ENCODE measurements at places on chromosomes 16 and 17.

DNA sequence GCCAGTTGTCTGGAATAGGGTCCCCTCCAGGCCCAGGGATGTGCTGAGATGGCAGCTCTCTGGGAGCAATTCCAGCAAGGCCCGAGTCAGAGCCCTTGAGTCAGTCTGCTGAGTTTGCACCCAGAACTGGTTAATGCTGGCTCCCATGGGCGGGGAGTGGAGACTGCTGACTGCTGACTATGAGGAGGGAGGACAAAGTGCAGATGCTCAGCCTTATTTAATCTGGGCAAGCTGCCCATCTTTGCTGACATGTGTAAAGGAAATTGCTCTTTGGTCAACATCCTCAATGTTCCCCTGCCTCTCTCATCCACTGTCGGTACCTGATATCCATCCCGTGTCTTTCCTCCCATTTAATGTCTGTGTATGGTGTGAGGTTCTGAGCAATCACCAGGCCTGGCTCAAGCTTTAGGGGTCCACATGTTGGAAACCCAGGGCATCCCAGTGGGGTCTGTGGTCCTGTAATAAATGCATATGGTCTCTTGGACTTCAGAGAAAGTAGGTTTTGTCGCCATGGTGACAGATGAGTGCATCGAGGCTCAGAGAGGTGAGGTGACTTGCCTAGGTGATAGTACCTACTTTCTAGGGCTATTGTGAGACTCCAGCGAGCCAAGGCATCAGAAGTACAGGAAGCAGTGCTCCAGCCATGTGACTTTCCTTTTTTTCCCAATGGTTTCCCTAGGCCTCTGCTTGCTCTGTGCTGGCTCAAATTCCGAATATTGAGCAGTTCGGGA lies 20.0 kb upstream of the RNF135 start:
- no peak for DNase-seq

DNA sequence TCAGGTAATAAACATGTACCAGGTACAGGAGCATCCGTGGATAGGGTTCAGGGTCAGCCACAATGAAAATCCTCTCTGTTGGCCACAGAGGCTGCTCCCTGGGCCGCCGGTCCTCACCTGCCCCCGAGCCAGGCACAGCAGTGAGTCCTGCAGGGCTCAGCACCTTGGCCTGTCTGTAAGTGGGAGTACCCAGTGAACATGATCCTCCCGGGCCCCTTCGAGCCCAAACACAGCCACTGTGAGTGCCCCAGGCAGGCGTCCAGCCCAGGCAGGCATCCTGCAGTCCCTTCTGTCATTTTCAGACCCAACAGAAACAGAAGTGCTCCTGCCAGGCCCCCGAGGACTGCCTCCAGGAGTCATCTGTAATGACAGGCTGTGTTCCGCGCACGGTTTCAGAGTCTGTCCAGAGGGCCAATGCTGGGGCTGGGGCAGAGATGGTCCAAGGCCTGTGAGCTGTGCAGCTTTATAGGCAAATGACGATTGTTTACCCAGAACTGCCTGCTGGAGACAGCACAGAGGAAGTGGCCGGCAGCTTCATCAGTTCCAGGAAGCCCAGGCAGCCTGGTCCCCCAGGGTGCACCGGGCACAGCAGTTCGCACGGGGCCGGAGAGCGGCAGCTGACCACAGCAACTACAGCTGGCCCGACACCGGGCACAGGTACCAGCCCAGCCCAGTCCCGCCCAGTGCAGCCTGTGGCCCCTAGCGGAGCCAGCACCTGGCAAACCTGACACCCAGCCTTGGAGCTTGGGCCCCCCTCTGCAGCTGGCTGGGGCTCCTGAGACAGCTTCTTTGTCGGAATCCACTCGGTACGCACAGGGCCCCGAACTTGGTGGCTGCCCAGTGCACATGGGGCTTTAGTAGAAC lies 13.2 kb downstream of the SLC7A5 start:
- no peak for DNase-seq

GRCh38 chr16:89815639-89816348 lies 653 bp downstream of the FANCA start:
- no peak for DNase-seq

- no peak for DNase-seq
Observed at GRCh38 chr17:71917715-71918114, 203.1 kb upstream of the SOX9 start.

GRCh38 chr17:55186937-55187770 lies 77.6 kb upstream of the HLF start:
- DNase-seq = no peak

DNA sequence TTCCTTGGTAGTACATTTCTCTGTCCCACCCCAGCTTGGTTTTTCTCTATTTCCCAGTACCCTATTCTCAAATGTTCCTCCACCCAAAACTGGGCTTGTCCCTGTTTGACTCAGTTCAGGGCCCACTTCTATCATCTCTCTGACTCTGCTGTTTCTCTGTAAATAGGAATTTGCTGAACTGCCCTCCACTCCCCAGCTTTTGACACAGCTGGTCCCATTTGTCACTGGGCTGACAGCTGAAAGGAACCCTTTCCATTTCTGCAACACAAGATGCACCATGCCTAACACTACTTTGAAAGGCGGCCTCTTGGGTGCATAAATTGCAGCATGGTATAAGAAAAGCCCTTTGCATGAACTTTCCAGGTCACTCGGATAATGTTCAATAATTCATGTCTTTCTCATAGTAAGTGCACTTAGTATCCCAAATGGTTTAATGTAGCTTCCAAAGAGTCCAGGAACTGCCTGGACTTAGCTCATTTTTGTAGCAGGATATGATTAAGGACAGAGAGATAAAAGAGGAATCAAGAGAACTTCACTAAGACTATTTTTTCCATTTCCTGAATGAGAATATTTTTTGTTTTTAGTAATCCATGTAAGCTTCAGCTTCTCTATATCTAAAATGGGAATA lies 256.7 kb downstream of the CDH11 start:
- DNase-seq = no peak

- DNase-seq = no peak
Observed at GRCh38 chr16:74740795-74741304, 33.8 kb downstream of the FA2H start.

- no peak for DNase-seq
Observed at GRCh38 chr17:19554393-19554792, 20.7 kb downstream of the SLC47A1 start.

- DNase-seq = no peak
Observed at GRCh38 chr17:65657251-65657828, 95.9 kb upstream of the AXIN2 start.

DNA sequence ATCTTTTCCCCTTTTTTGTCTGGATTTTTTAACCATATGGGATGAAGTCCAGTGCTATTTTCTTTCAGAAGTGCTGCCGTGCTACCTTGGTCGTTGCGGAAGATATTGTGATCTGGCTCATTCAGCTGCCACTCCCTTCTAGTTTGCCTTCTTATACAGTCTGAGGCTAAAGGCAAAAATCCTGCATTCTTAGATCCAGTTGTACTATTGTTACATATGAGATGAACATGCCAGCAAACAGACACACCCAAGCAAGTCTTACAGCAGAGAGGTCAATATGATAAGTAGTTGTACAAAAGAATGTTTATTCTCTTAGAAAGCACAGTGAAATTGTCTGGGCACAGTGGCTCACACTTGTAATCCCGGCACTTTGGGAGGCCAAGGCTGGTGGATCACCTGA lies 108.0 kb upstream of the COX10 start:
- no peak for DNase-seq

DNA sequence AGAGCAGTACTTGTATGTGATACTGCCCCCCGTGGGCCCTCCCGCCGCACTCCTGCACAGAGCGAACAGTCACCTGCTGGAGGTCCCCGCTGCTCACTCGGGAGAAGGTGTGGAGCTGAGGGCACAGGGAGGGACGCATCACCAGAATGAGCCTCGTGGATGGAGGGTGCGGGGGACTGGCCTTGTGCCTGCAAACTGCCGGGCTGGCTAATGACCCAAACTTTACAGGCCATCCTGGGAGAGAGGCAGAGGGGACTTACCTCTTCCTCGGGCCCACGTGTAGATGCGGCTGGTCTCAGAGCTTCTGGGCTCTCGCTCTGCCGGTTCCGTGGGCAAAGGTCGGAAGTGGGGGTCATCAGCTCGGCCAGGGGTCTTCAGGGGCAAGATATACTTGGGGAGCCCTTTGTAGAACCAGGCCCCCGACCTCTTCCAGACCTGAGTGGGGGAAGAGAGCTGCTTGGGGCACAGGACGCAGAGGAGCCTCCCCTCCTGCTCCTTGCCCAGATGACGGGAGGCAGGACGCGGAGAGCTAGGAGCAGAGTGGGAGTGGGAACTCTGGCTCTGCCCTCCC lies 65.5 kb upstream of the DOC2B start:
- no peak for DNase-seq

GRCh38 chr16:87608400-87608985 lies 6.2 kb downstream of the JPH3 start:
- DNase-seq = no peak

GRCh38 chr17:82098939-82099763 lies 1.1 kb upstream of the FASN start:
- DNase-seq = no peak

DNA sequence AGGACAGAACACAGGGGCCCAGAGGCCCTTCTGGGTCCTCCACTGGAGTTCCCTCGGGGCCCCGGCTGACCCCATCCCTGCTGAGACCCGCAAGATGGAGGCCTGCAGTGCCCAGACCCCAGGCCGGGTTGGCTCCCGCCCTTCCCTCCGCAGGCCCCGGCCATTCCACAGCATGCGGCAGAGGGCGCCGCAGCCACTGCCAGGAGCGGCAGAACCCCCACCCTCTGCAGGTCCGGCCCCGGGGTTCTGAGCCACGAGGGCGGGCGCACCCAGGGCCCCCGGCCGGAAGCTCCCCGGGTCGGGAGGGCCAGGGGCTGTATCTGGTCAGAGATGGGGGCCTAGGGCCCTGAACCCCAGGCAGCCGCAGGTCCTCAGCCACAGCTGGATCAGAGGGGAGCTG lies 2.4 kb upstream of the PERCC1 start:
- DNase-seq = no peak

DNA sequence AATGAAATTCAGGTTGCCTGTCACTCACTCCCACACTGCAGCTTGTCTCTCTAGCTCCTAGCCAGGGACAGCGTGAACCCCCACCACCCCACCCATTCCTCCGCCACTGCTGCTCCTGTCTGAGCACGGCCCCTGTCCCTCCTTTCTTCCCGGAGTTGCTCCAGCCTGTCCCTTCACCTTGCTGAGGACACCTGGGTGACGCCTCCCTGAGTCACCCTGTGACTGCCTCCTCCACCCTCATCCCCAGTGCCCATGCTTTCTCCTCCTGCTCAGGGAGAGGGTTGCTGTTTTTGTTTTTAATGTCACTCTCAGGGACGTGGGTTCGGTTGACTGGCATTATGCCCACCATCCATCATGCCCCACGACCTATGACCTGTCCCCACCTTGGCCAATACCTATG lies 25.8 kb upstream of the NAT9 start:
- DNase-seq = no peak

DNA sequence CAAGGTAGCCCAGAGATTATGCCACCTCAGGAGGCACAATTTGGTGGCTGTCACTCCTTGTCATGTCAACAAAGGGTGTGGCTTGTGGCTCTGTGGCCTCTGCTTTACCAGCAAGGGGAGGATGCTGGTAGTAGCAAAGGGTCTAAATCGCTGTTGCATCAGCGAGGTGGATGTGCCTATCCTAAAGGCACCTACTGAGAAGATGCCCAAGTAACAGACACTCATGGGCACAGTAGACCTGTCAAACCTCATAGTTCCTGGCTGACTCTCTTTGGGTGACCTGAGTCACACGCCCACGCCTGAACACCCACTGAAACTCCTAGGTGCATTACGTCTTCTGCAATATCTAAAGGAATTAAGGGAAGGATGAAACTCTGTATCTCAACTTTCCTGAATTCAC lies 139.5 kb downstream of the PRKCB start:
- no peak for DNase-seq

DNA sequence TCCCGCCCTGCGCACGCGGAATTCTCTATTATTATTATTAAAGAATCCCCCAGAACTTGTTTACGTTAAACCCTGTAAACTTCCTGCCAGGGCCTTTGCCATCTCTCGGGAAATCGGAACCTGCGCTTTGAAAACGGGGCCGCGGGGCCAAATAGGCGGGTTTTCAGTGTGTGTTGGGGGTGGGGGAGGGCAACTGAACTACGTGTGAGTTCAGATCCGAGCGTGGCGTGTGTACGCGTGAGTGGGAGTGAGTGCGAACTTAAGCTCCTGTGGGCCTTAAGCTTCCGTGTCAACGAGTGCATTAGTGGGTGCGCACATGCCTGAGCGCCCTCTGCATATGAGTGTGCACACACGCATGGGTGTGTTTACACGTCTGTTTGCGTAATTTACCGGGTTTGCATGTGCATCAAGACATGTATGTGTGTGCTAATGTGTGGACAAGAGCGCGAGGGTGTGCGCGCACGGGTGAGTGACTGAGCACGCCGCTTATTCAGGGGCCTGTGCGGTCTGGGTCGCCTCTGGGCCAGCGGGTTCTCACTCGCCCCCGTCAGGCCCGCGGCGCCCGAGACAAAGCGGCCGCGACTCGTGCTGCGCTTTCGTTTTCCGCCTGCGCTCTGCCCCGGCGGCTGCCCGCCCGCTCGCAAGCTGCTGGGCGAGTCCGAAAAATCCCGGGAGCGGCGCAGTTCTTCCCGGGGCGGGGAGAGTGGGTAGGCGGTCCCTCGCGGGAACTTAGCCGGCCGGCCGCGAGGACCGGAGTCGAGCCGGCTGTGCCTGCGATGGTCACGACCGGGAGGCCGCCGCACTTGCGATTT lies 1.2 kb upstream of the FOXF1 start:
- no peak for DNase-seq

- DNase-seq = no peak
Observed at GRCh38 chr16:69942099-69942491, 9.0 kb upstream of the CLEC18A start.

DNA sequence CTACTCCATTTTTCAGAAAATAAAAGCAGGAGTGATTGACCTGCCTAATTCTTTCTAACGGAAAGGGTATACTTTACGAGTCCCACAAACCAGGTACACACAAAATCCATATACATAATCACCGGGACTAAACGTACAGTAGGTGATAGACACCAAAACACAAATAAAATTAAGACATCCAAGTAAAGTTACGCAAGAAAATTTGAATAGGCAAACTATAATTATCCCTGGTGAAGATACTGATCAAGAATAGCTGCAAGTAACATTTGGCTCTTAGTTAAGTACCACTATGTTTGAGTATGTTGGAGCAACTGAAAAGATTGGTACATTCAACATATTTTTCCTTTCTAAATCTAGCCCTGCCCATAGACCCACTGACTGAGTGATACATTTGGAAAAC lies 1.7 kb downstream of the HELZ start:
- no peak for DNase-seq

- no peak for DNase-seq
Observed at GRCh38 chr16:7333180-7333725, 608 bp downstream of the RBFOX1 start.

DNA sequence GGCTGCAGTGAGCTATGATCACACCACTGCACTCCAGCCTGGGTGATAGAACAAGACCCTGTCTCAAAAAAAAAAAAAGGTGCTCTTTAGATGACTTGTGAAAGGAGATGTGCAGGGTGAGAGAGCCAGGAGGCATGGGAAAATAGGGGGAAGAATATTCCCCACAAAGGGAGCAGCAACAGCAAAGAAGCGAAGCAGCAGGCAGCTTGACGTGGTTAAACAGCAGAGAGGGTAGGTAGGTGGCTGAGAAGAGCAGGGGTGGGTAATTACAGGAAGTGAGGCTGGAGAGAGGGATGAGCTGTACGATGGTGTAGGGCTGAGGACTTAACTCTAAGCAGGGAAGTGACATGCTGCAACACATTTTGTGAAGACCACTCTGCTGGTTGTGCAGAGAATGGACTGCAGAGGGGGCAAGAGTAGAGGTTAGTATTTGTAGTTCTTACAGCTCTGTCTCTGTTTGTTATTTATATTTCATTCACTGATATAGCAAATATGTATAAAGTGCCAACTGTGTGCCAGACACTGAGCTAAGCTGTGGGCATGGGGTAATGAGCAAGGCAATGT lies 1.6 kb downstream of the HEATR3 start:
- no peak for DNase-seq

- DNase-seq = no peak
Observed at GRCh38 chr16:50244504-50245416, 21.6 kb upstream of the ADCY7 start.
